ENCODE measurements at places on chromosomes 16 and 17.

- DNase-seq: no peak
These were observed 34.4 kb downstream of the TMEM92 start for GRCh38 chr17:50308666-50309065.

- no peak for DNase-seq
These were observed 49.4 kb downstream of the MYH10 start for GRCh38 chr17:8580952-8581658.

DNA sequence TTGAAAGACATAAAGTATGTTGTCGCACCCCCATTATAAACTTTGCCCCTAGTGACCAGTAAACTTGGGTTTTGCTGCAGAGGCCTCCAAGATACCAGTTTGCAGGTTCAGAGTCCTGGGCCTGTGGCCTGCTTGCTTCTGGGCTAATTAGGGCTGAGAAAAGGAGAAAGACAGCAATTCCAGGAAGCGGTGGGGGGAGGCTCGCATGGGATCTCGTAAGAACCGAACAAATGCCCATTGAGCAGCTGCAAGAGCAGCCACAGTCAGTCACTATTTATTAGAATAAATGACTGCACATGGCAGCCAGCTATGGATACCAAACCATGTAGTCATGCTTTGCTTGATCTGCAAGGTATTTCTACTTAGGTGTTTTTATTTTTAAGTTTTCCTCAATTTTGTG is 4.9 kb downstream of the SHISA9 start:
- DNase-seq: no peak

DNA sequence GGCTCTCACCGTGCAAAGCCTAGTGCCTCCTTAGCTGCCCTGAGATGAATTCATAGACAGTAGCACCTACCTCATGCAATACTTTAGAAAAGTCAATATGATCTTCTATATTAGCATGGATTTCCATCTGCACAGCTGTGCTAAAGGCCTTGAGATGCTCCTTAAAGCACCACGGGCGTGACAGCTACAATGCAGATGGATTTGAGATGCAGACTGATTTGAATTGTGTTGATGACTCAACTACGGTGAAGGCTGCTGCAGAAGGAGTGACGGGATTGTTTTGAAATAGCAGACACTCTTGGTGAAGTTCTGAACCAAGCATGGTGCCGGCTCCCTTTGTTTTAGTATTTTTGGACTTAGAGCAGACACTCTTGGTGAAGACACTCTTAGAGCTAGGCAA is 88.2 kb downstream of the SPECC1 start:
- DNase-seq: no peak

- no peak for DNase-seq
These were observed 392.4 kb upstream of the TNRC6C start for GRCh38 chr17:77566151-77566550.

DNA sequence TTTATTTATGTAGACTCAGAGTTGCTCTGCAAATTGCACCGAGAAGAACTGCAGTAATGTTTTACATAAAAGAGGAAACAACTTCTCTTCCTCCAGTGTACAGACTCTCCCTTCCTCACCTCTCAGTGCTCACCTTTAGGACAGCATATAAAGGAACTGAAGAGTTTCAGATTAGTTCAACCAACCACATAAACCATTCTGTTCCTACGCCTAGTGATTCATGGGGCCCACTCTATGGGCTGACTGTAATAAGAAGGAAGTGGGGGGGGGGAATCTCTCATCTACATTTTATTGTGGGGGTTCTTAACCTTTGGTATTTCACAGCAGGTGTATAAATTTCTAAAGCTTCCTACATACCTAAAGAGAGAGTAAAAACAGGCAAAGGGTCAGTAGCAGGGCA is 18.3 kb downstream of the ZSWIM7 start:
- no peak for DNase-seq

DNA sequence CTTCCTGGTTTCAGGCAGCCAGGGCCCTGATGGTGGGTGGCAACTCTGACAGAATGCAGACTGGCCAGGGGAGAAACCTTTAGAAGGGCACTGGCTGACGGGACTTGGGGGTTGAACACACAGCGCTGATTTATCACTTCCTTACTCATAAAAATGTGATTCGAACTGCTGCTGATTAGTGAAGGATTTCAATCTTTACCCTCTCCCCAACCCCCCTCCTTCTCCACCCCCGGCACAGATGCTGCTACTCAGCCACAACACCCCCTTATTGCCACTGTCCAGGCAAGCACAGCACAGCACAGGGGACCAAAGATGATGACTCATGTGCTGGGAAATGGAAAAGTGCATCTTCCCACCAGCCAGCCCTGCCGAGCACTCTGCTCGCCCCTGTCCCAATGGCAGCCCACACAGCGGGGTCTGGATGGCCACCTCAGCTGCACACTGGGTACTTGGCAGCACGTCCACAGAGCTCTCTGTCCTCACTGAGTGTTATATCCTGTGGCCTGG is 70.1 kb downstream of the SMG6 start:
- DNase-seq: no peak

GRCh38 chr16:89407282-89407924 is 83.0 kb downstream of the ANKRD11 start:
- no peak for DNase-seq

DNA sequence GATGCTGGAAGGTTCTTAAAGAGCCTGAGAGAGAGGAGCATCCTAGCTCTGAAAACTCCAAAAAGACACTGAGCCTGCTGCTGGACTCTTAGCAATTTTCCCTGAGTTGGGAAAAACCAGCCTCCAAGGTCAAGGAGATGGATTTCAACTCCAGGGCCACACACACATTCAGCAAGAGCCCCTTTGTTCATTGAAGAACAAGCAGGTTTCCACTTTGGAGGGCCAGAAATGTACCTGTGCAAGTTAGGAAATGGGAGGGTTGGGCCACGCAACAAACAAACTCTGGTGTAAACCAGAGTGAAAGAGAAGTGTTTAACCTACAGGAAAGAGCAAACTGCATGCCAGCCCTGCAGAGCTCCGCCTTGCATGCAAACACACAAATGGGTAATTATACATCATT is 264.8 kb upstream of the RPL38 start:
- DNase-seq: no peak

DNA sequence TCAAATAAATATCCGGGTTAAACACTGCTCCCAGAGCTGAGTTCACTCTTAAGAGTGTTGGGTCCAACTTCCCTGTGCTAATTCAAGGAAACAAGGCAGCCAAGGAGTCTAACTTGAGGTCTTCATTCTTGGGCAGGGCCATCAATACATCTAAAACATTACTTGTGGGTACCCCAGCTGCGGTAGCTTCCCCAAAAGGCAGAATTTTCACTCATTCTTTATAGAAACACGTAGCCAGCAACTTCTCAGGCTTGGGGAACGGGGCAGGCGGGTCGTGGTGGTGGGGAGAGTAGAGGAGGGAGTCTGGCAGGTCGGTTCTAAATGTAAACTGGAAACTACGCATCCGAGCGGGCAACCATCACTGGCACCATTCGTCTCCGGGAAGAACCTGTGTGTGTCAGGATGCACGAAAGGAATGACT is 666 bp upstream of the METTL9 start:
- DNase-seq: peak; percentile 27

- no peak for DNase-seq
These were observed 47.8 kb downstream of the CCDC57 start for GRCh38 chr17:82164853-82165252.

DNA sequence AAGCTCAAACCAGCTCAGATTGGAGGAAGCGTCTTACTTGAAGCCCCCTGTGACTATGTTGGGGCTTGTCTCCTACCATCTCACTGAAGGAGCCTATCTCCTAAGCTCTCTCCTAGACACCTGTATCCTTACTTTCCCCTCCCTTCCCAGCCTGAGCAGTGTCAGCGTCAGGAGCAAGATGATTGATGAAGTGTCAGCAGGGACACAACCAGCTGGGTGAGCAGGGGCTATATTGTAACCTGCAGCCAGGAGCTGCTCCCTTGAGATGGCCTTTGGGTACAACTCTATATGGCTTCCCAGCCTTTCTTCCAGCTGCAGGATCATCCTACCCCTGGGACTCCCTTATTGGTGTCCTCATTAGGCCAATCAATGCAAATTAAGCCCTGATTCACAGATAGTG is 83.2 kb upstream of the HSBP1 start:
- no peak for DNase-seq

- no peak for DNase-seq
These were observed 39.3 kb downstream of the TRIM37 start for GRCh38 chr17:59067340-59067739.
